NCI-H2029 (cell line): ENCODE measurements at places on chromosomes 13 and 19.

- no peak for DNase-seq
Observed at GRCh38 chr19:18456974-18457373, 19.0 kb upstream of the ISYNA1 start.

DNA sequence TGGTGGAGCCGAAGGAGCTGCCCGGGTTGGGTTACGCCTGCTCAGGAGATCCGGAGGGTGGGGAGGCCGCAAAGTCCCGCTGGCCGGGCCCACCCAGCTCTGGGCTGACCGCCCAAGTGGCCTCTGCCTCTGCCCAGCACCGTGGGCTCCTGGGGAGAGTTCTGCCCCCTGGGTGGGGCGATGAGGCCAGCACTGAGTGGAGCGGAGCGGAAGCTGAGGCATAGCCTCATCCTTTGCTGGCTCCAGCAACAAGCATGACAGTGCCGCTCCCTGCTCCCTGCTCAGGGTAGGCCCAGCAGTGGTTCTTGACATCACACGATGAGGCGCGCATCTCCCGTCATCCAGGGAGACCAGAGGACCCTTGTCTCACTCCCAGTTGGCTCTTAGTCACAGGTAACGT, 22.5 kb downstream of the CCDC8 start:
- no peak for DNase-seq

DNA sequence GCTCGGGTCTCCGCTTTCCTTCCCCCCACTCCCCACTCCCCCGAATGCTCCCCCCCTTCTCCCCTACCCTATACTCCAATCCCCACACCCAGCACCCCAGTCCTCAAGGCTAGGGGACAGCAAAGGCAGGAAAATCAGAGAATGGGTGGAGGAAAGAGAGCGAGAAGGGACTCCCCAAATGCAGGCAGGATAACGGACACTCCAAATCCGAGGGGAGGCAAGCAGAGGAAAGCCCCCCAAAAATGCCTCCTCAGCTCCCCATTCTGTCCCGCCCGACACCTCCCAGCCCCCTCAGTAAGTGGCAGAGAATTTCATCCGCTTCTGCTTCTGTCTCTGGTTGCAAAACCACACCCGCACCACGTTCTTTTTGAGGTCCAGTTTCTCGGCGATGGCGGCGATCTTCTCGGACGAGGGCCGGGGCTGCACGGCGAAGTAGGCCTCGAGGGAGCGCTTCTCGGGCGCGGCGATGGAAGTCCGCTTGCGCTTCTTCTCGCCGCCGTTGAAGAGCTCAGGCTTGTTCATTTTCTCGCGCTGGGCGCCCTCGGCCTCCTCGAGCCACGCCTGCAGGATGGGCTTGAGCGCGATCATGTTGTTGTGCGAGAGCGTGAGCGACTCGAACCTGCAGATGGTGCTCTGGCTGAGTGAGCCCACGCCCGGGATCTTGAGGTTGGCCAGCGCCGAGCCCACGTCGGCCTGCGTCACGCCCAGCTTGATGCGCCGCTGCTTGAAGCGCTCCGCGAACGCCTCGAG, 2.1 kb downstream of the POU4F1 start:
- no peak for DNase-seq

DNA sequence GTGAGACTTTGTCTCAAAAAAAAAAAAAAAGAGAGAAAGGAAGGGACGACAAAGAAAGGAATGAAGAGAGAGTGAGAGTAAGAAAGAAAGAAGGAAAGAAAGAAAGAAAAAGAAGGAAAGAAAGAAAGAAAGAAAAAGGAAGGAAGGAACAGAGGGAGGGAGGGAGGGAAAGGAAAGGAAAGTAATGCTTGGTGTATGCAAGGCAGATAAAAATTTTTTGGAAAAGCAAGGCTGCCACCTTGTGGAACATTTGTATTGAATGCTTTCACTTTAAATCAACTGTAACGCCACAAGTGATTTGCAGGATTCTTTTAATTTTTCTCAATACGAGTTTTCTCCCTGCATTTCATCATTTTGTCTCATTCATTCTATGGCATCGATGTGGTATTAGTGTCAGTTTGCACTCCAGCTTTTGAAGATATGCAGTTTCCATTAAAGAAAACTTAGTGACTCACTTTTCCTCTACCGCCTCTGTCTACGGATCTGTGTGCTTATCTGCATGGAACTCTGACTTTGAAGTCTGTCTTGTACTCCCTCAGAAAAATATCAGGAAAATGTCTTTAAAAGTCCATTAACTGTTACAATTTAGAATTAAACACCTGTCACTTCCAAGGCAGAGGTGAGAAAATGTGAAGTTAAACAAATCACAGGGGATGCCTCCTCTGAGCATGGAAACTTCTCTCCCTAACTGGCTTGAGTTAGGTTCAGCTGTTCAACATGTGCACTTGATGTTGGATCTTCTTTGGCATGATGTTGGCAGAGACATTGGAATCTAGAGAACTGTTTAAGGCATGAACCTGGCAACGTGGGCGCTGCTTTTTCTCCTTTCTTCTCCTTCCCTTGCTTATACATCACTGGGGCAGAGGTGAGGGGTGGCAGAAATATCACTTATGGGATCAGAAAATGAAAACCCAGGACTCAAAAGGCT, 20.0 kb upstream of the ZDHHC20 start:
- peak; percentile 49 for DNase-seq

- no peak for DNase-seq
Observed at GRCh38 chr19:52600639-52601024, 30.5 kb downstream of the ZNF701 start.

DNA sequence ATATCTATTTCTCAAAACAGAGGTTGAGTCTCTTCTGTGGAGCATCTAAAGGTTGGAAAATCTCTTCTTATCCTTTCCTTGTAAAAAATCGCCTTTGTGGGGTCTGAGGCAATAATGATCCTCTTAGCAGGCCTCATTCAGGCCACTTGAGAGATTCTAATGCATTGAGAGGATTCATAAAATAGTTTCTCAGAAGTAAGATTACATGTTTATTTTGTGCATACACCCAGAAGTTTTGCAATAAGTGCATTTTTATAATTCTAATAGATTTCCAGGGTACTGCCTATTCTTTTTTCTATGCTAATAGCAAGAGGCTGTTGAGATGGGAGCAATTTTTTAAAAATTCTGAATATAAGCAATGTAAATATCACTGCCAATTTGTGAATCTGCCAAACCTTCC, 342.2 kb upstream of the KLF12 start:
- DNase-seq: no peak

DNA sequence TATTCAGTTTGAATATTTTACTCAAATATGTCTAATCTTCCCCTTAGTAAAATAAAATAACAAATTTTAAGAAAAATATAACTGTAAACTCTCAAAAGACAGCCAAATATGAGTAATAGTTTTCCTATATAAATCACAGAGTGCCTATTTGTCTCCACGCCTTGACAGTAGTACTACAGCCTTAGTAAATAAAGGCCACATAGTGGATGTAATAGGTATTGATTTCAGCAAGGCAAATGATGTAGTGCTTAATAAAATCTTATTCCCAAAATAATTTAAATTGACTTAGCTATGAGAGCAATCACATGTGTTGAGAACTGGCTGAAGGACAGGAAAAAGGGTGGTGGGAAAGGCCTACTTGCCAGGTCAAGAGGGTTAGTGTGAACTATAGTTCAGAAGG, 747.2 kb downstream of the OLFM4 start:
- no peak for DNase-seq

- no peak for DNase-seq
Observed at GRCh38 chr13:105817498-105817897, 718.0 kb downstream of the EFNB2 start.

DNA sequence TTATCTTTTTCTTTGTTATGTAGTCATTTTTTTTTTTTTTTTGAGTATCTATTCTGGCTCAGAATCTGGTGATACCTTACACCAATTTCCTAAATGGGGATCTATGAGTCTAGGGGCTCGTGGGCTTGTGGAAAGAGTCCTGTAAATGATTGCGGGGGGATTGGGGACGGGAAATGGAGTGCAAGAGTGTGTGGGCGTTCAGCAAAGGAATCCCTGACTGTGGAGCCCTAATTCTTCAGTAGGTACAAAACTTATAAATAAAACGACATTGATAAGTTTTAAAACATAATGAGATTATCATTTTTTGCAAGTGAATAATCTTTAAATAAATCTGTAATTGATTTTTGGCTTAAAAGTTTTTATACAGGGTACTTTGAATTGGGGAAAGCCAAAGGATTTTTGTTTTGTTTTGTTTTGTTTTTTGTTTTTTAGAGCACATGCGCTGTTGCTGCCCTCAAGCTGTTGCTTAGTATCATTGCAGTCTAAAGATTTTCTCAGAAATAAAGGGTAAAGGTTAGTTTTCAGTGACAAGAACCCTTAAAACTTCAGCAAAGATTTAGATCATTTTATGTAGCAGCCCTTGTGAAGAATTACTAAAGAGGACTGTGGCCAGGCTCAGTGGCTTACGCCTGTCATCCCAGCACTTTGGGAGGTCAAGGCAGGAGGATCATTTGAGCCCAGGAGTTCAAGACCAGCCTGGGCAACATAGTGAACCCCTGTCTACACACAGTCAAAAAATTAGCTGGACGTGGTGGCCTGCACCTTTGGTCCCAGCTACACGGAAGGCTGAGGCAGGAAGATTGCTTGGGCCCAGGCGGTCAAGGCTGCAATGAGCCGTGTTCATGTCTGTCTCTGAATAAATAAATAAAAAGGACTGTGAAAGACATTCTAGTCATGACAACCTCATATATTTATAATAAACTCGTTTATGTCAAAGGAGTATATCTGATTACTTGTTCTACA, 1.7 kb downstream of the ERCC5 start:
- no peak for DNase-seq

GRCh38 chr13:73421310-73421912, 362.6 kb downstream of the KLF5 start:
- peak; percentile 72 for DNase-seq
